ENCODE measurements at places on chromosomes 1 and 21.

DNA sequence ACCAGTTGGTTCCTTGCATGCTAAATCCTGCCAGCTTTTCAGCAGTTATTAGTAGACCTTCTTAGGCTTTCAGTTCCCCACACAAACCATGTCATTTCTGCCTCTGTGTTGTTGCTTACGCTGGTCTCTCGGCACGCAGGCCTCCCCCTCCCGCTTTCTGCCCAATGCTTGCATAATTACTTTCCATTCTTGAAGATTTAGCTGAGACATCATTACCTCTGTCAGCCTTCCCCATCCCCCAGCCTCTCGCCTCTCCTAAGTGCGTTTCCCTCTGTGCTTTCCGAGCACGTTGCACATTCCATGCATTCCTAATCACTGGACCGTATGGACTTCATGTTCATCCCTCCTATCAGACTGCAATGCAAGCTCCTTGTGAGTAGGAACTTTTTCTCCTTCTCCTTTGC, 26.8 kb downstream of the TSHB start:
- H3K4me3 ChIP-seq, result no peak overlapping the region
- peaks cover 9% of the 10 kb centered on the region for H3K4me1 ChIP-seq
- DNase-seq, result no peak
- H3K36me3 ChIP-seq, result no peaks in the 10 kb centered on the region

DNA sequence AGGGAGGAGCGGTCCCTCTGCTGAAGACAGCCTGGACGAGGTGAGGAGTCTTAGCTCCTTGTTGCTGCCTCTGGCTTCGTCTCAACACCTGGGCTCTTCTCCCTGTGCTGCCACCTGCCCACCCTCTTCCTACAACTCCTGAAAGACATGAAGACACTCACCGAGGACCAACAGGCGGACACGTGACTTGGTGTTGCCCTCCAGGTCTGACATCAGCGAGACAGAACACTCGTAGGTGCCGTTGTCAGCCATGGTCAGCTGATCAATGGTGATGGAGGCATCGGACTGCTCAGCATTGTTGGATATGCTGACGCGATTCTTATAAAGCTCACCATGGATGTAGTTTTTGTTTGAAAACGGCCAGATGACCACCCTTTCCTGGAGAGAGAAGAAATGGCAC, 21.4 kb downstream of the GPA33 start:
- DNase-seq, result no peak
- H3K27me3 ChIP-seq, result peaks cover 3% of the 10 kb centered on the region
- H3K4me3 ChIP-seq, result no peak overlapping the region

DNA sequence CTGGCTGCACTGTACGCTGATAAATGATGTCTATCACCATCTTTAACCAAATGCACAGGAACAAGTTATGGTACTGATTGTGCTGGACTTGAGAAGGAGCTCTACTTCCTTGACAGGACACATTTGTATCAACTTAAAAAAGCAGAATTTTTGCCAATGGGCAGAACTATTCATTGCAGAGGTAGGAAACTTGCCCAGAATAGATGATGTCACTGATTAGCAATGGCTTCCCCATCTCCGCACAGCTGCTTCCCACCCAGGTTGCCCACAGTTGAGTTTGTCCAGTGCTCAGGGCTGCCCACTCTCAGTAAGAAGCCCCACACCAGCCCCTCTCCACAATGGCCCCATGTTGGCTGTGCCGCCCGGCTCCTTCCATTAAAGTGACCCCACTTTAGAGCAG, 33.4 kb downstream of the CAPN2 start:
- DNase-seq, result no peak
- H3K4me1 ChIP-seq, result peaks cover 14% of the 10 kb centered on the region
- peaks cover 50% of the 10 kb centered on the region for H3K36me3 ChIP-seq
- H3K27ac ChIP-seq, result peak overlapping the region; percentile 64
- H3K27me3 ChIP-seq, result no peaks in the 10 kb centered on the region
- no peak overlapping the region for H3K4me3 ChIP-seq

- no peak overlapping the region for H3K4me3 ChIP-seq
- H3K36me3 ChIP-seq, result no peaks in the 10 kb centered on the region
- H3K27me3 ChIP-seq, result peaks cover 72% of the 10 kb centered on the region
- peaks cover 42% of the 10 kb centered on the region for H3K4me1 ChIP-seq
These were observed 4.9 kb downstream of the LHX9 start for GRCh38 chr1:197922070-197922390.

GRCh38 chr1:238664139-238664538, 722.2 kb upstream of the CHRM3 start:
- H3K4me3 ChIP-seq, result no peak overlapping the region
- H3K4me1 ChIP-seq, result no peaks in the 10 kb centered on the region
- H3K36me3 ChIP-seq, result no peaks in the 10 kb centered on the region
- H3K27me3 ChIP-seq, result no peaks in the 10 kb centered on the region

DNA sequence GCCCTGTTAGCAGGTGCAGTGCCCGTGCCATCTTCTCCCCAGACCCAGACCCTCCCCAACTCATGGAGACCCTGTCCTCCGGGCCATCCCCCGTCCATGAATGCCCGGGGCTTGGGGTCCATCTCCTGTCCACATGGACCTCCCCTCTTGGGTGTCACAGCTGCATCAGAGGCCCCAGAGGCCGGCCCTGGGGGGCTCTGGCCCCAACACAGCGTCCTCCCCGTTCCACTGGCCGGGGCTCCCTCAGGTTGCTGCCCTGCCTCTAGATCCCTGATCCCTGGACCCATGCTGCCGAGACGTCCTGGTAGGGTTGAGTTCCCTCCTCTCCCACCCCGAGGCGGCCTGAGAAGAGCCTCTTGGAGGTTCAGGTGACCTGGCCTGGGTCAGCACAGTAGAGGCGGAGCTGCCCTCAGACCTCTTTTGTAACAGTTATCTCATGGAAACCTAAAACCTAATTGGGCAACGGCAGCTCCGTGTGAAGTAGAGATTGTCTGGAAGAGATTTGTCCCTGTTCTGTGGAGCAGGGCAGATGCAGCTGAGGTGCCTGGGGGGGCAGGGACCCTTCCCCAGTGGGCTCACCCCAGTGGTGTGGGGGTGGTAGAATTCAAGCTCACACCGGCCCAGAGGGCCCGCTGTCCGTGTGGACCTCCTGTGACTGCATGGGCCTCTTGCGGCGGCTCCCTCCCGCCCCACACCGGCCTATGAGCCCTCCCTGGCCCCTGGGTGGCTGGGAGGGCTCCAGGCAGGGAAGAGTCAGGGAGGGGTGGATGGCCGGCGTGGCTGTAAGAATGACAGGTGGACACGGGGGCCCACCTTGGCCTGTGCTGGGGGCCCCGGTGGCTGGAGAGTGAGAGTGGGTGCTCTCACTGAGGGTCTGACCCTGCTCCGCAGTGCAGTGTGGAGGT, 56.1 kb downstream of the SKI start:
- H3K4me3 ChIP-seq, result no peak overlapping the region
- H3K27me3 ChIP-seq, result no peaks in the 10 kb centered on the region
- peaks cover 28% of the 10 kb centered on the region for H3K4me1 ChIP-seq
- DNase-seq, result no peak

- no peak overlapping the region for H3K27ac ChIP-seq
- no peak overlapping the region for H3K4me3 ChIP-seq
- no peak for DNase-seq
- H3K4me1 ChIP-seq, result no peaks in the 10 kb centered on the region
- H3K36me3 ChIP-seq, result no peaks in the 10 kb centered on the region
These were observed 170.2 kb downstream of the PLPP3 start for GRCh38 chr1:56409112-56409691.

GRCh38 chr1:224881762-224882211, 47.7 kb upstream of the DNAH14 start:
- no peak overlapping the region for H3K4me3 ChIP-seq
- H3K36me3 ChIP-seq, result no peaks in the 10 kb centered on the region
- no peak for DNase-seq
- H3K4me1 ChIP-seq, result no peaks in the 10 kb centered on the region
- no peak overlapping the region for H3K27ac ChIP-seq

DNA sequence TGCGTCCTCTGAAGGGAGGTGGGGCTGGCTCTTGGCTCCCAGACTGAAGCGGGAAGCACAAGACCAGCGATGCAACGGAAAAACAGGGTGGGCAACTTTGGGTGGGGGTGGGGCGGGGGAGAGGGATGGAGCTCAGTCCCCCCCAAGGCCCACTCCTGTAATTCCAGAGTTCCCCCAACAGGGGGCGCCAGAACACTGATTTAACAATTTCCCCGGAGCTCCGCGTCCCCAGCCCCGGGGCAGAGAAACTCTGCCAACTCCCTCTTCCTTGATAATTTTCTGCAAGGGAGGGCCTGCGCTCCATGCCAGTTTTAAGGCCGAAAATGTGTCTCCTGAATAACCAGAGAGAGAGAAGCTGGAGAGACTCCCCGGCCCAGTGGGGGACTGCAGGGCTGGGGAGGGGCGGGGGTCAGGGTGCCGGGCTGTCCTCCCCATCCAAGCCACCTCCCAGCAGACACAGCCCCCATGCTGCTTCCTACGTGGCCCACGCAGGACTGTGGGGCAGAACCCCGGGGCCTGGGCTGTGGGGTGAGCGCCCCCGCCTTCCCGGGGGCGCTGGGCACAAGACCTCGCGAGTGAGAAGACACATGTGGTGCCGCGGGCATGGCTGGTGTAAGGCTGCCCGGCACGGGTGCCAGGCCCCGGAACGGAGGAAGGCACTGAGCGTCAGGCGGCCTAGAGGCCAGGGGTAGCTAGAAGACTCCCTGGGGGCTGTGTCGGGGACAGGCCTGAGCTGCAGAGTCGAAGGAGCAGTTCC, 51.4 kb downstream of the KIF21B start:
- H3K4me3 ChIP-seq, result no peak overlapping the region
- H3K27me3 ChIP-seq, result no peaks in the 10 kb centered on the region
- H3K27ac ChIP-seq, result no peak overlapping the region

- no peak overlapping the region for H3K4me3 ChIP-seq
- peaks cover 4% of the 10 kb centered on the region for H3K4me1 ChIP-seq
- no peak overlapping the region for H3K27ac ChIP-seq
- H3K36me3 ChIP-seq, result no peaks in the 10 kb centered on the region
- H3K27me3 ChIP-seq, result no peaks in the 10 kb centered on the region
- no peak for DNase-seq
These were observed 1020.2 kb downstream of the TTLL7 start for GRCh38 chr1:82978461-82979324.

GRCh38 chr1:24199291-24199900, 12.3 kb upstream of the IFNLR1 start:
- H3K27ac ChIP-seq, result no peak overlapping the region
- no peaks in the 10 kb centered on the region for H3K36me3 ChIP-seq
- DNase-seq, result peak; percentile 83
- peaks cover 20% of the 10 kb centered on the region for H3K27me3 ChIP-seq
- peaks cover 17% of the 10 kb centered on the region for H3K4me1 ChIP-seq
- peak overlapping the region; percentile 8 for H3K4me3 ChIP-seq

DNA sequence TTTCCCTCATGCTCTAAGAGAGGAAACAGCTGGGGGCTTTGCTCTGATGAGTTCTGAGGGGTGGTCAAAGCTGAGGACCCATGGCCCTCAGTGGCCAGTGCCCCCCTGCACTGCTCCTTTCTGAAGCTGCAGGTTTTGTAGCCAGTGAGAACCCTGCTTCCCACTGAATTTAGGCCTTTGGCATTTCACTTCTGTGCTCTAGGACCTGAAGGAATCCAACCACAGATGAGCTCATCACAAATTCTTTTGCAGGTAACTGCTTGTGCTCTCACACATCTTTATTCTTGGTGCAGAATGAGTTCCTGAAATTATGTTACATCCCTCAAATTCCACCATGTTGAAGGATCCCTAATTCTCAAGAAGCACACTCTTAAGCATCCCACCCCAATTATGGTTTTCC, 248.7 kb upstream of the IRF2BP2 start:
- no peak overlapping the region for H3K4me3 ChIP-seq
- peaks cover 8% of the 10 kb centered on the region for H3K36me3 ChIP-seq
- H3K27ac ChIP-seq, result no peak overlapping the region
- peaks cover 7% of the 10 kb centered on the region for H3K4me1 ChIP-seq
- DNase-seq, result no peak

DNA sequence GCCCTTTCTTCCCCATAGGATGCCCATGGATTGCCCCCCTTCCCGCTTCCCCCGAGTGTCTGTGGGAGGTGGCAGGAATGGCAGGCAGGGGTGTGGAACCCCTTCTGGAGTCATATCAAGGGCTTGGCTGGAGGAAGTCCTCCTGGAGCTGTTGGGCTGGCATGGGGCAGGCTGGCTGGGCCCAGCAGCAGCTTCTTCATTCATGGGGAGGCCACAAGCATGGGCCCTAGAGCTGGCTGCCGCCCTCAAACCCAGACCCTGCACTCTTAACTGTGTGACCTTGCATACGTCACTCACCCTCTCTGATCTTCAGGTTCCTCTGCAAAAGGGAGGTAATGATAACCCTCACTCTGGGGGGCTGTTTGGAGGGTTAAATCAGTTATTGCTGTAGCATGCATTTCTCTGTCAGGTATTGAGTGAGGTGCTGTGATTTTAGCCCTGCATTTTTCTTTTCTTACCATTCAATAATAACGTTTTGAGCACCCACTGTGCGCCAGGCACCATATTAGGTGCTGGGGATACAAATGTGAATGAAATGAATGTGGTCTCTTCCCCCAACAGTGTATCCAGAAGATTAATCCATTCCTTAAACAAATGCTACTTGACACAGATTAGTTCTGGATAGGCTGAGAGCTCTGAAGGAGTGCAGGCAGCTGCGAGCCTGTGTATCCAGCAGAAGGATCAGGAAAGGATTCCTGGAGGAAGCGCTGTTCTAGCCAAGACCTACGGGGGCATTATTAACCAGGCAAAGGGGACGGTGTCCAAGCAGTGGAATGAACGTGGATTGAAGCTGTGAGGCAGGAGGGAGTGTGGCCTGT, 9.3 kb downstream of the PCSK9 start:
- H3K27me3 ChIP-seq, result peaks cover 14% of the 10 kb centered on the region
- no peak overlapping the region for H3K27ac ChIP-seq
- H3K36me3 ChIP-seq, result no peaks in the 10 kb centered on the region
- DNase-seq, result no peak
- H3K4me3 ChIP-seq, result no peak overlapping the region
- no peaks in the 10 kb centered on the region for H3K4me1 ChIP-seq

DNA sequence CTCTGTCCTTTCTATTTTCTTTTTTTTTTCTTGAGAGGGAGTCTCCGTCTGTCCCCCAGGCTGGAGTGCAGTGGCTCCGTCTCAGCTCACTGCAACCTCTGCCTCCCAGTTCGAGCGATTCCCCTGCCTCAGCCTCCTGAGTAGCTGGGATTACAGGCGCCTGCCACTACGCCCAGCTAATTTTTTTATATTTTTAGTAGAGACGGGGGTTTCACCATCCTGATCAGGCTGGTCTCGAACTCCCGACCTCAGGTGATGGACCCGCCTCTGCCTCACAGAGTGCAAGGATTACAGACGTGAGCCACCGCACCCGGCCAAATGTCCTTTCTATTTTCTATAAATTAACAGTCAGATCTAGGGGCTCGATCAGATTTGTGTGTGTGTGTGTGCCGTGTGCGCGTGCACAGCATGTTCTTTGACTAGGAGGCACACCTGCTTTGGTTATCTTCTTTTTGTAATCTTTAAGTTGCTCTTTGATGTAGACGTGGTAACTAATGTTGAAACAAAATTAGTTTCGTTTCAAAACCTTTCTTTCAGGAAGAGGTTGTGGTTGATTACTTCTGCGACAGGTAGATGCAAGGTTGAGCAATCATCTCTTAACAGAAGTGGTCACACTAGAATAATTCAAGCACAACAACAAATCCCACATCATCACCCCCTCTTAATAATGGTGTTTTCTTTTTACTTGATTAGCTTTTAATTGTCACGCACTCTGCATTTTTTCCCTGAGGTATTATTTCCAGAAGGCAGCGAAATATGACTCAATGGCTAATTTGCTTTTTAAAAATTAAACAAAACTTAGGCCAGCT, 779 bp upstream of the DEGS1 start:
- H3K27me3 ChIP-seq, result peaks cover 18% of the 10 kb centered on the region
- peak; percentile 76 for DNase-seq
- peaks cover 30% of the 10 kb centered on the region for H3K36me3 ChIP-seq
- H3K4me3 ChIP-seq, result peak overlapping the region; percentile 79
- peak overlapping the region; percentile 99 for H3K27ac ChIP-seq
- H3K4me1 ChIP-seq, result peaks cover 50% of the 10 kb centered on the region

- DNase-seq, result no peak
- no peak overlapping the region for H3K4me3 ChIP-seq
- peaks cover 22% of the 10 kb centered on the region for H3K4me1 ChIP-seq
- H3K36me3 ChIP-seq, result no peaks in the 10 kb centered on the region
These were observed 32.4 kb downstream of the CITED4 start for GRCh38 chr1:40829631-40830245.

All from activated naive CD4-positive, alpha-beta T cell treated with anti-CD3 and anti-CD28 coated beads, Interleukin-2, amount 10 ng/mL, durations not matched to agents 7 days and 5 days (primary cell).